ENCODE measurements at places on chromosomes 7 and 10.

- no peak for DNase-seq
Observed at GRCh38 chr10:2214805-2215204, 477.5 kb upstream of the ADARB2 start.

DNA sequence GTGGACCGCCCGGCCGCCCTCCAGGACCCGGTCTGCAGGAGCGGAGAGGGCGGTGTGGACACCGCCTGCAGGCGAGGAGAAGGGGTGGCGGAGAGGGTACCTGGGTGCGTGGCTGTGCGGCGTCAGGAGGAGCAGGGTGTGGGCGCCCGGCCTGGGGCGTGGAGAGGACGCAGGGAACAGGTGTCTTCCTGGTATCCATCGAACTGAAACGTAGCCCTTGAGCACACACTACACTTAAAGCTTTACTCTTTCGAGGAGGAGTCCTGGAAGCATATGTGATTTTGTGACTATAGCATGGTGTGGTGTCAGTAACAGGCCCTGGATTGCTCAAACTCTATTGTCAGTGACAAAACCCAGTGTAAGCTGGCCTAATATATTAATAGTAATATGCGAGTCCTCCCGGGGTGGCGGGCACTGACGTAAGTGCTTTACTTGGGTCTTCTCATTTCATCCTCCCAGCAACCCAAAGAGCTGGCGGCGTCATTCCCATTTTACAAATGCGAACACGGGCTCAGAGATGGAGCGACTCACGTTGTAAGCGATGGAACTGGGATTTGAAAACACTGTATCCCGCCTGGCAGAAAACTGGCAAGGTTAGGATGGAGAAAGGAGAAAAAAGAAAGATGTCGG is 508 bp upstream of the TECPR1 start:
- no peak for DNase-seq

DNA sequence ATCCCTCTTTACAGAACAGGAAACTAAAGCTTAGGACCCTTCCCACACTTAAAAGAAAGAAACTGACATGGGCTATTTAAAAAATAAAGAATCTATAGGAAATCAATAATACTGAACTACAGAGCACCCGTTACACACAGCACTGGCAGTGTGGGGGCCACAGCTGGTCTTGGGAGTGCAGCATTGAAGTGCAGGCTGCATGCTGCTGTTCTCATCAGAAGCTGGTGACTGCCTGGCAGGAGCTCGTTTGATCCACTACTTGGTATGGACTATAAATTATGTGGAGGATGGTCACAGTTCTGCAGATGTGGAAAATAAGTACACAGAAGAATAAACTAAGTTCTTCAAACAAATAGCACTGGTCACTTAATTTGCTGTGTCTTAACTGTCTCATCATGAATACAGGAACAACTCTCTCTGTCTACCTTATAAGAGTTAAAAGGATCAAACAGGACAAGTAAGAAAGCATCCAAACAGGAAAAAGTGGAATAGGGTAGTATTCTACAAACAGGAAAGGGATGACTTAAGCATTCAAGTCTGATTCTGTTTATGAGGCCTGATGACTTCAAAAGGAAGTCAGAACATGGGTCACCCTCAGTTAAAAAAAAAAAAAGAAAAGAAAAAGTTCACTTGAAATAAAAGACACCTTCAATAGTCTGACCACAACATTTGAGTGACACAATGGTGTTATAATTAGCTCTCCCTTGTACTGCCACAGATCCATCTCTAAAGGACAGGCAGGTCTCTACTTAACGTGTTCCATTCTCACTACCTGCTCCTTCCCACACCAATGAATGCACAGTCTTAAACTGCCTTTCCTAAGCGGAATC is 21.0 kb downstream of the DOCK4 start:
- no peak for DNase-seq

DNA sequence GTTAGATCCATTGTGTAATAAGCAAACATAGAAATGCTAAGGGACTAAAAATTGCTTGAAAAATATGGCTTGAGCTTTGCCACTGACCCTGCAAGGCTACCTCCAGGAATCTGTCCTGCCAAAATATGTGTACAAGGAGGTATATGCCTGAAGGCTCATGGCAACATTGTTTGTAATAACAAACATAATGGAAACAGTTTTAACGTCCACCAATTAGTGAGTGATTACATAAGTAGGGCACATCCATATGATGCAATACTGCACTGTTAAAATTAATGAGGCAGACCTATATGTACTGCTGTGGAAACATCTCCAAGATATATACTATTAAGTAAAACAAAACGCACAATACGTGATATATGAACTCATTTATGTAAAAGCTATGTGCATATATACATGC is 13.1 kb upstream of the GOT1 start:
- no peak for DNase-seq

DNA sequence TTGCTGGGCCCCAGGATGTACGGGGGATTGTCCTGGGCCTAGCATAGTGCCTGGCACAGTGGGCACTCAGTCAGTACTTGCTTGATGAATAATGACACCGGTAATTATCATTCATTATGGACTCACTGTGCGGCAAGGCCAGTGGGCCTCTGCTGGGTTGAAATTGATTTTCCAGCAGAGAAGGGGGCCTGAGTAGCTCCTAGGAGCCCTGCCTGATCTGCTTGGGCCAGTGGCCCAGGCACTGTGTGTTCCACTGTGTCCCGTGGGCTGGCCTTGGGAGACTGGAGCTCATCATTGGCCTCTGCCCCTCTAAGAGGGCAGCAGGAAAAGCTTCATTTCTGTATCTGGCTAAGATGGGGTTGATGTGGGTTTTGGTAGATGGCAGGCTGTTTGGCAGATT is 1.4 kb downstream of the CHST3 start:
- no peak for DNase-seq

DNA sequence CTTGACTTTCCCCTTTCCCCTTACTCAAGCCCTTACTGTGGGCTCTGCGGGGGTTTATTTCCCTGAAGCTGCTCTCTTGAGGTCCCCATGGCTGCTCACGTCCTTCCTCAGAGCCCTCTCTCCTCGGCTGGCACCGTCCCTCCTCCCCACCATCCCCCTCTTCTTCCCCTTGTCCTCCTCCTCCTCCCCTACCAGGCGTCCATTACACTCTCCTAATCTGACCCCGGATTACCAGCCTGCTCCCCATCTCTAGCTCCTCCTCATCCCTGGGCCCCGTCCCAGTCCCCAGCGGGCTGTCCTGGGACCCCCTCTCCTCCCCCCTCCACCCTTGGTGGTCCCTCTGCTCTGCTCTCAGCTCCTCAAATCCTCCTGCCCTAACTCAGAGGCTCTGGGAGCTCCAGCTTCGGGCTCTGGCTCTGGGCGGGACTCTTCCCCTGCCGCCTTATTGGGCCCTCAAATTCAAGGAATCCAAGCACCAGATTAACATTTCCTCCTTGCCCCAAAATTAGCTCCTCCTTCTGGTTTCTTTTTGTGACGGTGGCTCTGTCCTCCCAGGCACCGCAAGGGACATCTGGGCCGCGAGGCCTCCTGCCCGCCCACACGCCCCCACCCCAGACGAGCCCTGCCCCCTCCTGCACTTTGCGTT is 48.5 kb upstream of the LEP start:
- no peak for DNase-seq

DNA sequence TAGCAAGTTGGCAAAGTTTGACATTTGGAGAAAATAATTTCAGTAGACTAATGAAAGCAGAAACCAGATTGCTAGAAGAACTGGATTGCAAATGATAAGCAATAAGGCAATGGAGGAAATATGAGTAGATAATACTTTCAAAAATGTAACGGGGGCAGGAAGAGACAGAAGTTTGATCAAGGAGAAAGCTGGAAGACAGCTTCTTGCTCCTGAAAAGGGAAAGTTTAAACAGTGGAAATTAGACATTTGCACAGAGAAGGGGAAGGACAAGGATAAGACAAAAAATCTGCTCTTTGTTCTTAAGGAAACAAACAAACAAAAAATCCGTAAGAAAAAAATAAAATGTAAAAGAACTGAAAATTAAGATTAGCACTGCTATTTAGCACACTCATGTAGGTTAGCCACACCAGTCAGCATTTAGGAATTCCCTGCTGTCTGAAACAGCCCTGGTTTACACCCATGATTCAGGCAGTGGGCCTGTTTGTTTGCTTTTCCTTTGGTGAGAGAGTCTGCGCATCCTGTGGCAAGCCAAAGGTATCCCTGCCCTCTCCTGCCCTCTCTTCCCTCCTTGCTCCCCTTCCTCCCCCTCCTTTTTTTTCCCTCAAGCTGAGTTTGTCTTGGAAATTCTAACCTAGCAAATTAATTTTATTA is 104.3 kb upstream of the CAV2 start:
- DNase-seq: no peak

Measured in CD4-positive, alpha-beta T cell treated with Interleukin-21 for 1 hour (primary cell).